Lower lobe of right lung (tissue), 2 donors: ENCODE measurements at places on chromosomes 4 and X. TPM values are rescaled to one million over a fixed set of nuclear protein-coding genes. Genes with fewer than 3 reads are reported as not detected.

GRCh38 chrX:150312931-150313330, 50.2 kb upstream of the MAMLD1 start:
- no peak overlapping the region for H3K4me3 ChIP-seq
- no peak for DNase-seq
- no peaks in the 10 kb centered on the region for H3K36me3 ChIP-seq
- no peaks in the 10 kb centered on the region for H3K4me1 ChIP-seq

DNA sequence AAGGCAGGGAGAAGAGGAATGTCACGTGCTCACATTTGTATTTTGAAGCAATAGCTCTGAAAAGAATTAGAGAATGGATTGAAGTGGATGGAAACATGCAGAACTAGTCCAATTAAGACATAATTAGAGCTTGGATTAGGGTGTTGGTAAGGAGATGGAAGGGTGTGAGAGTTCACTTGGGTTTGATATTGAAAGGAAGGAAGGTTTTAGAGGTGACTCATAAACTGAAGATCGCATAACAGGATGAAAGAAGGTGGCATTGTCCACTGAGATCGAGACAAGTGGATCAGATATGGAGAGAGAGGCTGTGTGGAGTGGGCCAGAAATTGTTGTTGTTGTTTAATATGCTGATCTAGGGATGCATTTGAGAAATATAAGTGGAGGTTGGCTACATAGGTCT, 244.0 kb upstream of the SMIM31 start:
- no peaks in the 10 kb centered on the region for H3K36me3 ChIP-seq
- no peak for DNase-seq
- no peaks in the 10 kb centered on the region for H3K27me3 ChIP-seq
- no peak overlapping the region for H3K4me3 ChIP-seq

GRCh38 chr4:1369479-1370079, 22.6 kb downstream of the UVSSA start:
- peaks cover 59% of the 10 kb centered on the region for H3K36me3 ChIP-seq
- peak; percentile 8 for DNase-seq
- H3K4me1 ChIP-seq = peaks cover 13% of the 10 kb centered on the region
- no peak overlapping the region for H3K4me3 ChIP-seq
- H3K27me3 ChIP-seq = no peaks in the 10 kb centered on the region

DNA sequence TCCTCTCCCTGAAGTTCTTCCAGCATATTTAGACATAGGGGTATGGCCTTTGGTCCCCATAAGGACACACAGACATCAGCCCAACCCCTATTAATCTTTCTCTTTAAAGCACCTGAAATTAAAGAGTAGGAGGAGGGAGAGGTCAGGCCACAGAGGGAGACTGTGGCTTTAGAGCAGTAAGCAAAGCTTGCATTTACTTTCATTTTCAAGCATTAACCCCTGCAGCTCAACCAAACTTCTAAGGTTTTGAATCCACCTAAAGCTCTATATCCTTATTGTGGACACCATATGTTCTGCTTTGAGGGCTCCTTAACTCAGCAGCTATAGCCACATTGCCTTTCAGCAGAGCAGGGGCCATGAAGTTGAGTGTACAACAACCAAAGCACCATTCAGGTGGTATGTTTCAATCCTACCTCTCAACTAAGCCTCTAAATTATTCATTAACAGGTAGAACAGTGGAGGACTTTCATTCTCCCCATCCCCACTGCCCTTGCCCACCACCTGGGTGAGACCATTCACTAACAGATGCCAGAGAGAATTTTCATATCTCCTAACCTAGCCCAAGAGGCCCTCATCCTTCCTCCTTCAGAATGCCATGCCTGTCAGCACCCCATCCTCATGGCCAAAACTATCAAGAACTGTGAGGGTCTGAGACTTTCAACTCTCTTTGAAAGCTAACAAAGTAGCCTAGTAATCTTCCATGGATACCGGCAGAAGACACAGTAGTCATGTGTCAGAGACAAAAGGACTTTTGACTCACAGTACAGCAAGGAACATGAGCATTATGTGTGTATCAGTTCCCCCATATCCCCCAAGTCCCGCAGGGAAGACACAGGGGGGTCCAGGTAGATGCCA, 20.8 kb downstream of the LIN54 start:
- no peak overlapping the region for H3K27ac ChIP-seq
- H3K27me3 ChIP-seq = no peaks in the 10 kb centered on the region
- peaks cover 12% of the 10 kb centered on the region for H3K4me1 ChIP-seq
- no peaks in the 10 kb centered on the region for H3K36me3 ChIP-seq

GRCh38 chr4:158346576-158346975, 136.3 kb downstream of the TMEM144 start:
- H3K27me3 ChIP-seq = no peaks in the 10 kb centered on the region
- no peaks in the 10 kb centered on the region for H3K36me3 ChIP-seq
- DNase-seq = no peak
- H3K27ac ChIP-seq = no peak overlapping the region
- H3K4me3 ChIP-seq = no peak overlapping the region

DNA sequence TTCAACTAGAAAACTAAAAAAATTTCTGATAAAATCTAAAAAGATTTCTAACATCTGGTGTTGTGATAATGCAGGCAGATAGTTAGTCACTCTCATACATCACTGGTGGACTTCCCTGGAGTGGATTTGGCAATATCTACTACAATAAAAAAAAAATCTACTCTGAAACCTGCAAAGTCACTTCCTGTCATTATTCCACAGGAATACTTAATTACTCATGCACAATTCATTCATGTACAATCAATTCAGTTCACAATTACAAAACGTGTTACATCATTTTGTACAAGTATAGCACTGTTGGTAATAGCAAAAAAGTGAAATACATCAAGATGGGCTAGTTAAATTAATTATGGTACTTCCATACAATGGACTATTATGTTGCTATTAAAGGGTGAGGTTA, 16.5 kb upstream of the RHOH start:
- H3K27me3 ChIP-seq = no peaks in the 10 kb centered on the region
- H3K27ac ChIP-seq = no peak overlapping the region
- no peaks in the 10 kb centered on the region for H3K36me3 ChIP-seq
- no peak for DNase-seq

DNA sequence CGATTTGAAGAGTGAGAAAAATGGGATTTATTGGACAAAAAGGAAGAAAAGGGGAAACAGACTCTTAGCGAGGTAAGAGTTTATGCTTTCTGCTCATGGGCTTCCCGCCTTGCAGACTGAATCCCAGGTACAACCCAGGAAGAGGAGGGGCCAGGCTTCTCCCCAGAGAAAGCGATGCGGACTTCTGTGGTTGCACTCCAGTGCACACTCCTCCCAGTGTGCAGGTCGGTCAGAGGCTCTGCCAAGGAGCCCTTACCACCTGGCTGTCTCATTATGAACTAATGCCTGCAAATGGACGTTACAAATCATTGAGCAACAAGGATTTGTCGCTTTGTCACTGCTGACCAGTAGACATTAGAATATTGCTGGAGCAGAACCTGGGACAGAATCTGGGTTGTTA, 39.9 kb upstream of the GLRA2 start:
- no peak overlapping the region for H3K4me3 ChIP-seq
- no peak for DNase-seq
- H3K36me3 ChIP-seq = no peaks in the 10 kb centered on the region
- no peak overlapping the region for H3K27ac ChIP-seq

- no peak overlapping the region for H3K4me3 ChIP-seq
- peaks cover 39% of the 10 kb centered on the region for H3K4me1 ChIP-seq
- no peaks in the 10 kb centered on the region for H3K27me3 ChIP-seq
- H3K27ac ChIP-seq = no peak overlapping the region
Measured at GRCh38 chr4:101292214-101292613, 55.1 kb downstream of the PPP3CA start.

GRCh38 chrX:9997524-9997923, 30.4 kb downstream of the CLDN34 start:
- H3K36me3 ChIP-seq = no peaks in the 10 kb centered on the region
- no peak overlapping the region for H3K27ac ChIP-seq
- no peak for DNase-seq
- H3K4me1 ChIP-seq = no peaks in the 10 kb centered on the region
- H3K4me3 ChIP-seq = no peak overlapping the region

DNA sequence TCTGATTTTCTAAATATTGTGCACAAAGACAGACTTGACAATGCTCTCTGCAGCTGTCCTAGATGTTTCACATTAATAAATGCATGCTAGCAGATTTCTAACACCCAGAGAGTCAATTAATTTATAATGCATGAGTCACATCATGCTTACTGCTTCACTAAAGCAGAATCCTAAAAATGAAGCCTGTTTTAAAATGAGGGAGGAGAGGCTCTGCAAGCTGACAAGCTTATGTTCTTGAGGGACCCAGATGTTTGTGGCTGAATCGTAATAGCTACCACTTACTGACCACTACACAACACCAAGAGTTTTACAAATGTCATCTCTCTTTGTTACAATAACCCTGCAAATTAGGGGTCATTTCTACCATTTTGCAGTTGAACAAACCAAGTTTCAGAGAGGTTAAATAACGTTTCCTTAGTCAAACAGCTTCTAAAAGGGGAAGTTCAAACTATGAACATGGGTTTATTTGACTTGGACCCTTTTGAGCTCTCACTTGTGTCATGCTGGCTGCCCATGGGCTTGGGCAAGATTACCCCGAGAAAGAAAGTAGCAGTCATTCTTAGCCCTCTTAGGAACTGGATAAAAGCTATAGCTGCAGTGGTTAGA, 262.7 kb upstream of the ETNPPL start:
- no peaks in the 10 kb centered on the region for H3K27me3 ChIP-seq
- H3K4me3 ChIP-seq = no peak overlapping the region

DNA sequence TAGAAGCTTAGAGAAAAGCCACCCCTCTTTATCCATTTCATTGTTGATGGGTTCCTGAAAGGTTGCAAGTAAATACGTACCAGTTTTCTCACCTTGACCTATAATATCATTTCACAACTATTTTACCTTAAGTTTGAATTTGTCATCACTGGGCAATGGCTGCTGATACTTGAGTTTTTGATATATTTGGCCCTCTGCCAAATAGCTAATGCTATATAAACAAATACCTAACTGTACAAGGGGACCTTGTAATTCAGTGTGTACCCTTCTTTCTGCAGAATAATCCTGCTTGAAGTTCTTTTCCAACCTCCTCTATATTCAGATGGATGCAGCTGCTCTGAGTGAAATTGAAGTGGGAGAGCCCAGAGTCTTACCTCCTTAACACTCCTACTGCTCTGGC, 19.0 kb upstream of the GLUD2 start:
- H3K4me1 ChIP-seq = no peaks in the 10 kb centered on the region
- no peak overlapping the region for H3K27ac ChIP-seq
- H3K27me3 ChIP-seq = no peaks in the 10 kb centered on the region
- no peak for DNase-seq
- no peaks in the 10 kb centered on the region for H3K36me3 ChIP-seq

DNA sequence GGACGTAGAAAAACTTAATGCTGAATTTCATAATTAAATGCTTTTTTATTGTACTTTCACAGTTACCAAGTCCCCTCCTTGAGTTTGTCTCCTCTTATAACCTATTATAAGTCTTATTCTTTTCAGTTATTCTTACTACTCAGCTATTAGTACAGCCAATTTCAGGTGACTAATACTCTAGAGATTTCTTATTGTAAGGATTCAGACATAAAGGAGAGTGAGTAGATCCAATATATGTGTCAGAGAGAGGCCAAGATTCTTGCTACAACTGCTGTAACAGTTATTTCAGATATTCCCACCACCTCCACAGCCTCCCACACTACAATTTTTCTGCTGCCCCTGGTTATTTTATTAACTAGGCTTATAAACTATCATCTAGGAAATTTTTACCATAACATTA, 274.5 kb downstream of the GPAT3 start:
- H3K27ac ChIP-seq = no peak overlapping the region
- DNase-seq = no peak

GRCh38 chrX:150429594-150429993, 66.5 kb downstream of the MAMLD1 start:
- no peak for DNase-seq
- H3K4me3 ChIP-seq = no peak overlapping the region
- no peak overlapping the region for H3K27ac ChIP-seq
- no peaks in the 10 kb centered on the region for H3K36me3 ChIP-seq
- no peaks in the 10 kb centered on the region for H3K27me3 ChIP-seq
- no peaks in the 10 kb centered on the region for H3K4me1 ChIP-seq

GRCh38 chr4:183422962-183423631, 21.3 kb upstream of the CDKN2AIP start:
- no peaks in the 10 kb centered on the region for H3K27me3 ChIP-seq
- H3K36me3 ChIP-seq = no peaks in the 10 kb centered on the region
- H3K27ac ChIP-seq = no peak overlapping the region
- no peak overlapping the region for H3K4me3 ChIP-seq
- no peak for DNase-seq
- no peaks in the 10 kb centered on the region for H3K4me1 ChIP-seq

DNA sequence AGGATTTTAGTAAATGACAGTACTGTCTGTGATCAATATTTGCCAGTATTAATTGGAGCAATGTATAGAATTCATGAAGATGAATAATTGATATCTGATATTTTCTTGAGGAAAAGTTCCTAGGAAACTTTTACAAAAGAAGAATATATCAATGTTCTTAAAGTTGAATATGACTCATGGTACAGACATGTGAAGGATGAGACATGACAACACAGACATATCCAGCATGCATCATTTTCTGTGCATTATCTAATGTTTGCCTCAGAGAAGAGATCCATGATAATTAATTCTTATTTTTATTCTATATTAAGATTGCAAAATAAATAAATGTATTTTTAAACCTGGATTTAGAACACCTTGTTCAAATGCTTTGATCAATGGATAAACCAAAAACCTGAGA, 452.9 kb upstream of the EPHA5 start:
- no peak for DNase-seq
- H3K4me1 ChIP-seq = no peaks in the 10 kb centered on the region
- H3K27ac ChIP-seq = no peak overlapping the region

GRCh38 chr4:40369437-40370274, 34.5 kb downstream of the CHRNA9 start:
- no peaks in the 10 kb centered on the region for H3K4me1 ChIP-seq
- no peaks in the 10 kb centered on the region for H3K36me3 ChIP-seq
- no peak for DNase-seq
- no peak overlapping the region for H3K27ac ChIP-seq
- no peak overlapping the region for H3K4me3 ChIP-seq

The RAB41 gene
- total RNA-seq = not detected

The PGRMC2 gene
- 55.5 TPM for total RNA-seq

The SLC49A3 gene
- total RNA-seq = 31.5 TPM

The STARD8 gene
- 36.5 TPM for total RNA-seq

The F8A3 gene
- total RNA-seq = not detected

The PLK4 gene
- 2.0 TPM for total RNA-seq

The SSX2 gene
- not detected for total RNA-seq

The SULT1B1 gene
- total RNA-seq = 10.9 TPM

The RASSF6 gene
- 1.9 TPM for total RNA-seq

The GBA3 gene
- total RNA-seq = 1.0 TPM
